ENCODE measurements at places on chromosomes 4 and X.

DNA sequence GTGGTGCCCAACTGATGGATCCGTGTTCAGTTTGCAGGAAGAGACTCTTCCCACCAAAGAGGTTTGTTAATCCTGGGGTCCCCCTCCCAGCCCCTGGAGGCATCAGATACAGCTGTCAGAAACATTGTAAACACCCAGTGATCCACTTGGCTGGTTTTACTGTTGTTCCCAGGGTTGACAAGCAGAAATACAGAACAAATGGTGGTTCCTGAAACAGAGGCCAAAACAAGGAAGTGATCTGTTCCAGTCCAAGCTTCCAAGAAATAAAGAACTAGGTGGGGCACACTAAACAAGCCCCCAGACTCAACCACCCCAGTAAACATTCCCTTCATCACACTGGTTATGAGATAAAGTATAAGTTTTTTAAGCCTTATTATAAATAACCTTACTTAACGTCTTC is 1.4 kb downstream of the TMLHE start:
- no peak for DNase-seq

GRCh38 chrX:24423960-24424359 is 41.1 kb upstream of the PDK3 start:
- DNase-seq: no peak

DNA sequence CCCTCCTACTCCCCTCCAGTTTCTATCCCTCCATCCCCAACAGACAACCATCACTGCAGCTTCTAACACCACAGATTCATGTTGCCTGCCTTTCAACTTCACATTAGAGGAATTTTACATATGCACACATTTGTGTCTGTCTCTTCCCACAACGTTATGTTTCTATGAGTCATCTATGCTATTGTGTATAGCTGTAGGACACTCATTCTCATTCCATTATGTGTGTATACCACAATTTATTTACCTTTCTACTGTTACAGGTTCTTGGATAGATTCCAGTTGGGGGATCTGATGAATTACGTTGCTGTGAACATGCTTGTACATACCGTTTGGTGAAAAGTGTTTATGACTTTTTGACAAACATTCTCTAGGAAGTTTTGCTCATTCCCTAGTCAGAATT is 58.8 kb upstream of the TRPC3 start:
- no peak for DNase-seq

DNA sequence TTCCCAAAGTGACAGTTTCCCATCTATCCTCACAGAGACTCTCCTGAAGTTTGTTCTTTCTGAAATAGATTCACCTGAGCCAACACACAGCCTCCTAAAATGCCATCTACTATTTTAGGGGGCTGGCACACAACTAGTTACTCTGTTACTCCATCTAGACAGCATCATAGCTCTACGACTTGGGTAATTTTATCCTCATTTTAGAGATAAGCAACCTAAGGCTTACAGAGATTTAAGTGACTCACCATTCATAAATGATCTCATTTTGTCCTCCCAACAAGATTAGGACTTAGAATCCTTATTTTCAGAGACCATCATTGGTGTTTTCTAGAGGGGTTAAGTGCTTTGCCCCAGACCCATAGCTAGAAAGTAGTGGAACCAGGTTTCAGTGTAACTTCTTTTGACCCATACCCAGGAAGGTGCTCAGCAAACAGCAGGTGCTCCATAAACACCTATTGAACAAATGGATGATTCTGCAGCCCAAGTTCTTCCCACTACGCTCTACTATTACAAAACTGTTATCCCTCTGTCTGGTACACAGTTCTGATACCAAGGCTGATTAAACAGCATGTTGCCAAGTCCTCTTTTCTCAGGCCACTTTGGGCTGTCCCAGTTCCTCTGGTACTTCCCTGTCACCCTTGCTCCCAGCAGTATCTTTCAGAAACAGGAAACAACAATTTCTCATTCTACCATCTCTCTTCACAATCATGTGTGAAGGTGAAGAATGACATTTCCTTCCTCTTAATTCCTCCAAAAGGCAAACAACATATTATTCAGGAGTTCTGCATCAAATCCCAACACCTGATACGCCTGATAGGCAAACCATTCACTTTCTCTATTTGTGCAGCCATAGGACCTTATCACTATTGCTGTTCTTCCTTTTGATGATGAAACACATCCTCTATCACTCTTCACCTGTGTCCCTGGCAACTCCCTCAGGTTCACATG is 304.7 kb upstream of the TAPT1 start:
- DNase-seq: no peak

GRCh38 chr4:5021546-5021945 is 2.3 kb upstream of the CYTL1 start:
- no peak for DNase-seq

DNA sequence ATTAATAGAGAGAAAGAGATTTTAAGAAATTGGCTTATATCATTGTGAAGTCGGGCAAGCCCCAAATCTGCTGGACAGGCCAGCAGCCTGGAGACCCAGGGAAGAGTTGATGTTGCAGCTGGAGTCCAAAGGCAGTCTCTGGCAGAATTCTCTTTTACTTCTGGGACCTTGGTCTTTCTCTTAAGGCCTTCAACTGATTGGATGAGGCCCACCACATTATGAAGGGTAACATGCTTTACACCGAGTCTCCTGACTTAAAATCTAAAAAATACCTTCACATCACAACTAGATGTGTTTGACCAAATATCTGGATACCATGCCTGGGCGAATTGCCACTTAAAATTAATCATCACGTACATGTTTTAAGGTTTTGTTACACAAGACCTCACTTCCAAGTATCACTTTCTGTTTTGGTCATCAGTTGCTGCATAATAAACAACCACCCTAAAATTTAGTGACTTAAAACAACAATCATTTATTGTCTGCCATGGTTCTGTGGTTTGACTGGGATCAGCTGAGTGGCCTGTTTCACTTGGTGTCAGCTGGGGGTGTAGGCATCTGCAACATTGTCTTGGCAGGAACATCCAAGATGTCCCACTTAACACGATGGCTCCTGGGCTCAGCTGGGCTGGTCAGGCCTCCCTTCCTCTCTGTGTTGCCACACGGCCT is 3.4 kb downstream of the CD38 start:
- no peak for DNase-seq

DNA sequence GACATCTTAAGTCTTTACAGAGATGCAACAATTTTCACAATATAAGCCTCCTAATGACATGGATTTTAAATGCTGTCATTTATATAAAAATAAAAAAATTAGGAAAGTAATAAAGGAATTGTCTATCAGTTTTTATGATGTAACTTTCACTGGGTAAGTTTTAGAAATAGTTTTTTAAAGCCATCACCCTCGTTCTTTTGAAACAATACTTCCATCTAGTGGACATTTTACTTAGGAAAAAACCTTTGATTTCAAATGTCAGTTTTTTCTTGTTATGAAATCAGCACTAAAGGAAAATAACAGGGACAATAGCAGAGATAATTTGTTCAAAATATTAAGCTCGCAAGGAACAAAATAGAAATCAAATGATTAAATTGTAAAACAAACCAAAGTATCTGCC is 24.3 kb upstream of the NDNF start:
- no peak for DNase-seq

- DNase-seq: peak; percentile 23
These were observed 171.3 kb downstream of the BTC start for GRCh38 chr4:74623041-74623440.

DNA sequence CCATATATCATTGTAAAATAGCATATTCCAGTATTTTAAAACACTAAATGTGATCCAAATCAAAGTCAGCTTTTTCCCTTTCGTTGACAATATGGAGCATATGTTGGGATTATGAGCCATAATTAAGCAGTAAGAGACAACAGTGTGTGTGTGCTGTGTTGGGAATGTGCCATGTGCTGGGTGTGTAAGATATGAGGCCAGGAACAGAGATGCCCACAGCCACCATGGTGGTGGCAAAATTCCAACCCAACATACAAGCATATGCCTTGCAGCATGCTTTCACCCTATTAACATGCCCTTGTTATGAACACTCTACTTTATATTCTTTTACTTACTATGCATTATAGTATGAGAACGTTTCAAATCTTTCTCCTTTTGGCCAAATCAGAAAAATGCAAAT is 1560.4 kb upstream of the TENM3 start:
- DNase-seq: no peak

DNA sequence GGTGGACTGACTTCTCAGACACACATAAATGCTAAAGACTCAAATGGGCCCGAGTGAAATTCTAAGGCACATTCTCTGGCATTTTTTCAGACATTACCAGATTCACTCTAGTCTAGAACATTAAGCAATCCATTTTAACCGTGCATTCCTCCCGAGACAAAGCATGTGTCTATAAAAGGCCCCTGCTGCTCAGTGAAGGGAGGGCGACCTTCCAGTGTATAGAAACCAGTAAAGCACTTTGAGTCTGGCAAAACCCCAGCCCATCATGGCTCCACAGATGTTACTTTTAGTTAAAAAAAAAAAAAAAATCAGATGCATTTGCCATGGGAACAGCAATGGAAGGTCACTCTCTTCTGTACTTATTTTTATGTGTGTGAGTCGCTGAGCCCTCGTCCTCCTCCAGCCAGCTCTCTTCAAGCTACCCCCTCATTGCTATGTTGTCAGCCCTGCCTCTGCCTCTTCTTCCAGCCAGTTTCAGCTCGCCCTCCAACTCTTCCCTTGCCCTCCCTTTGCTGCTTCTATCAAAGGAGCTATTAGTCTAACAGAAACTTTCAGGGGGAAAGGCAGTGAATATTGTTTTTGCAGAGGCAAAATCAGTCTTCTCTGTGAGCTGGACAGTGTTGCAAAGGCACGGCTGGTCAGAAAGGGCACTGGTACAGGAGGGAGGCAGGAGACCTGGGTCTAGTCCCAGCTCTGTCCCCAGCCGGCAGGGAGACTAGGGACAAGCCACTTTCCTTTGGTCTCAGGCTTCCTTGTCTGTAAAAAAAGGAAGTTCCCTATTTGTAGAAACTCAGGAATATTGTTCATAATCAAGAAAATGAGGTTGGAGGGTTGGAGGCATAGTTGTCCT is 644.2 kb downstream of the ZNF674 start:
- no peak for DNase-seq

DNA sequence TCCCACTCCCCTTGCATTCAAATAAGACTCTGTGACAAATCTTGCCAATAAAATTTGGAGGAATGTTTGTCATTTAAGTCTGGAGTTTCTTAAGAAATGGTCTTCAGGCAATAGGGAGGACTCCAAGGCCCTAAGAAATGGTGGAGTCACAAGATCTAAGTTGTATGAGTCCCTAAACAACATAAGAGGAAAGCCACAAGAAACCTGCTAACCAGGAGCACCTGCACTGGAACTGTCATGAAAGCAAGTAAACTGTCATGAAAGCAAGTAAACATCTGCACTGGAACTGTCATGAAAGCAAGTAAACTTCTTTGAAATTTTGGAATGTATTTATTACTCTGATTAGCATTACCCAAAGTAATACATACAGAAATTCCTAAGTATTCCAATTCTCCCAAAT is 3.5 kb downstream of the CNOT6L start:
- DNase-seq: no peak

- DNase-seq: no peak
These were observed 20.3 kb downstream of the KIT start for GRCh38 chr4:54677853-54678650.

GRCh38 chrX:74292808-74293123 is 11.2 kb upstream of the ZCCHC13 start:
- DNase-seq: no peak

GRCh38 chr4:146073517-146073916 is 102.0 kb upstream of the LSM6 start:
- no peak for DNase-seq

GRCh38 chrX:101550751-101551379 is 518 bp downstream of the ARMCX1 start:
- DNase-seq: no peak

DNA sequence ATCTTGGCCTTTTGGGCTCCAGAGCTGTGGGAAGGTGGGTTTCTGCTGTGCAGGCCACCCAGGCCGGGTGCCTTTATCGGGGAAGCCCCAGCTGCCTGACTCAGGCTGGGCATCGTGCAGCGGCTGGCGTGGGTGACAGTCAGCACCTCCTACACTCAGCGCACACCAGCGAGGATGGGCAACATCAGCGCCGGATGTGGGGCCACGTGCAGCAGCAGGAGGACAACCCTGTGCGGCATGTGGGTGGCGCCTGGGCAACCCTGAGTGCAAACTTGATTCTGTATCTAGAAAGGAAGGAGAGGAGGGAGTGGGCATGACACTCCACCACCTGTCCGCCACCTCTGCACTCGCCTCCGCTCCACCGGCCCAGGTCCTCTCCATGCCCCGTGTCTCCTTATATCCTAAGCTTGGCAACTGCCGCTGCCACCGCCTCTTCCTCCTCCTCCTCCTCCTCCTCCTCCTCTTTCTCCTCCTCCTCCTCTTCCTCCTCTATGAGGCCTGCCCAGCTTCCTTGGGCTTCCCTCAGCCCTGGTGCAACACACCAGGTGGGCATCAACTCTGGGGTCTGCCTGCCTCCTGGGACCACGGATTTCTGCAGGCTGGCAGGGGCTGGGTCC is 107.4 kb upstream of the AFAP1 start:
- no peak for DNase-seq

DNA sequence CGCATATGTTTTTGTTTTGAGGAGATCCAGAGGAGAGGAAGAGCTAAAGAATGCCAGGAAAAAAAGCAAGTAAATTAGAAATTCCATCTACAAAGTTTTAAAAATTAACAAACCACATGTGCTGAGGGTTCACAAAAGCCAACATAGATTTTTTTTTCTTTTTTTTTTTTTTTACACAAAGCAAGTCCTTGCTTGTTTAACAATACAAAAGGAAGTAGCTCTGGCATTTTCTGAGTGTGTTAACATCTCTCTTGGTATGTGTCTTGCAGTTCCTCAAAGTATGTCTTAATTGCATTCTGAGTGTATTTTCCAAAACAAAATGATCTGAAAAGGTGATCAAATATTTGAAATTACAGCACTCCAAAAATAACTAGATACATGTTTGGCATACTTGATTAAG is 1682.7 kb upstream of the AGA start:
- no peak for DNase-seq

- DNase-seq: no peak
These were observed 55.6 kb downstream of the MAP7D2 start for GRCh38 chrX:20060961-20061748.

GRCh38 chrX:132393085-132393484 is 95.8 kb downstream of the MBNL3 start:
- no peak for DNase-seq

- DNase-seq: no peak
These were observed 173.9 kb downstream of the GRXCR1 start for GRCh38 chr4:43066415-43066814.

DNA sequence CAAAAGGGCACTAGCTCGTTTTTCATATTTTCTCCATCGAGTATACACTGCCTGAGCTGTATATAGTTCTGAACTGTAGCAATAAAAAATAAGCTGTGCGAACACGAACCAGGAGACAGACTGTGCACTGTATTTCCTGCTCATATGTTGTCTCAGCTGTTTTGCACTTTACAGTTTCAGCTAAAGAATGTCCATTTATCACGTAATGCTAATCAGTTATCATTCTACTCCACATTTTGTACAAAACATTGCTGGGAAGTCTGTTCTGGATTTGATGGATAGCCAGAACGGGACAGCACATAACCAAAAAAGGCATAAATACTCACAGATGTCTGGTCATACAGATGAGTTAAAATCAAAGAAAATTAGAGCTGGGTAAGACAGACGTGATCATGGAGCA is 315.5 kb upstream of the ADGRL3 start:
- no peak for DNase-seq

- DNase-seq: no peak
These were observed 51.2 kb downstream of the LGI2 start for GRCh38 chr4:24979554-24979953.

GRCh38 chr4:150938873-150939499 is 76.1 kb downstream of the LRBA start:
- no peak for DNase-seq

- no peak for DNase-seq
These were observed 41.9 kb downstream of the TNIP2 start for GRCh38 chr4:2714061-2714770.

- no peak for DNase-seq
These were observed 82.3 kb upstream of the OGT start for GRCh38 chrX:71450433-71451106.
